ENCODE measurements at places on chromosomes 7 and 10.

GRCh38 chr10:75740541-75740940 is 309.1 kb downstream of the LRMDA start:
- no peak for DNase-seq

- DNase-seq = no peak
Measured at GRCh38 chr7:134827889-134828288, 48.5 kb downstream of the CALD1 start.

GRCh38 chr10:11515596-11516430 is 95.6 kb downstream of the USP6NL start:
- no peak for DNase-seq

- no peak for DNase-seq
Measured at GRCh38 chr10:75062506-75063299, 48.8 kb upstream of the SAMD8 start.

DNA sequence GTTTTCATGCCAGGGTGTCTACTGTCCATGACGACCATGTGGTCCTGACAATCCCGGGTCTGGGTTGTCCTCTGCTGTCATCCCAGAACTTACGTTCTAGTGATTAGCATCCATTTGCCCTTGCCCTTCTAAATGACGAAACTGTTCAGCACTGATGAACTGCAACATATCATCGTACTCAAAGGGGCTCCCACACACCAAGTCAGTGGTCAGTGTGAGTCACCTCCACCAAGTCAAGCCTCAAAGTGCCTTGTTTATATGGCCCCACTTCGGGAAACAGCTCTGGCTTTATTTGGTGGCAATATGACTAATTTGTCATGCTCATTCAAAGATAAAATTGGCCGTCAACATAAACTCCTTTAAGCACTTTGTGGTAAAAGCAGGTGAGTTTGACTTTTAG is 110.7 kb downstream of the FRMD4A start:
- no peak for DNase-seq

DNA sequence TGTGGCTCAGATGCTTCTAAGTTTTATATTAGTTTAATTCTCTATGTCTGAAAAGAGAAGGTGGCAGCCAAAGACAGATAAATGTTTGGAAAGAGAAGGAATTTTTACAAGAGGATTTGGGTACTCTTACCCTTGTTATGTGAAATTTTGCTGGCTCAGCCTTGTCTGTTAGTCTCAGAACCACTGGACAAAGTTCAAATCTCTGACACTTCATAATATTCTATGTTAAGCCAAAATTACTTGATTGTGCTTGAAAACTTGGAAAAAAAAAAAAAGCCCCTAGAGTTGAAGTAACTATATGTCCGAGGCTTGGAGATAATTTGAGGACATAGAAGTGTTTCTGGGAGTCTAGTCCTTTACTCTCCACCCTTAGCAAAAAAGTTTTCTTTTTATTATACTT is 1079.3 kb upstream of the LRRTM3 start:
- no peak for DNase-seq

- peak; percentile 79 for DNase-seq
Measured at GRCh38 chr10:17228091-17229015, at the start of gene VIM. Gene VIM (plus strand): TSS chr10:17228241. CDS start chr10:17229423, 1,182 bp downstream.

- DNase-seq = no peak
Measured at GRCh38 chr10:4024516-4025245, 239.7 kb upstream of the KLF6 start.

DNA sequence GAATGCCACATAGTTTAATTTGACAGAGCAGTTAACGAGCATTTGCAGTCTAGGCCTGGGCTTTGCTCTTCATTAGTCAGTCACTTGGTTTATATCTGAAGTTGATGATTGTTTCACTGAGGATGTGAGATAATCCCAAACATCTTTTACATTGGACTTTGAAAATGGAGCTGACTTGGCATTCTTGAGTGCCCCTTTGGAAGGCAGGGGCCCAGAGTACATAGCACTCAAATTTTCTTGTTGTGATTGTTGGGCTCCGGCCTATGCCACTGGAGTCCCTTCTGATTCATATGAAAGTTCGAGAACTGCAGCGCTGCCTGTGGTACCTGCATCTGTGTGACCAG is 21.9 kb downstream of the DNAJB6 start:
- no peak for DNase-seq

DNA sequence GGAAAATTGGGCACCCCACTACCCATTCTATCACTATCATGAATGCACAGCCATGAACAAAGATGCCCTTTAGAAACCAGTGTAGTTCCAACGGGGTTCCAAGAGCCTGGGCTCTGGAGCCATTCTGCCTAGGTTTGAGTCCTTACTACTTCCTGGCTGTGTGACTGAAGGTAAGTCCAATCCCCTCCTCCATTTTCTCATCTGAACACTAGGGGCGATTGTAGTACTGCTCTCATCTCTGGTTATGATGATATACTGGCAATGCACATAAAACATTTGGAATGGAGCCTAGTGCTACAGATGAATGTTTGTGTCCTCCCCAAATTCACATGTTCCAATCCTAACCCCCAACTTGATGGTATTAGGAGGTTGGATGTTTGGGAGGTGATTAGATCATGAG is 28.1 kb upstream of the CDH23 start:
- DNase-seq = no peak

- DNase-seq = peak; percentile 44
Measured at GRCh38 chr7:52085610-52086009, 769.0 kb upstream of the COBL start.

DNA sequence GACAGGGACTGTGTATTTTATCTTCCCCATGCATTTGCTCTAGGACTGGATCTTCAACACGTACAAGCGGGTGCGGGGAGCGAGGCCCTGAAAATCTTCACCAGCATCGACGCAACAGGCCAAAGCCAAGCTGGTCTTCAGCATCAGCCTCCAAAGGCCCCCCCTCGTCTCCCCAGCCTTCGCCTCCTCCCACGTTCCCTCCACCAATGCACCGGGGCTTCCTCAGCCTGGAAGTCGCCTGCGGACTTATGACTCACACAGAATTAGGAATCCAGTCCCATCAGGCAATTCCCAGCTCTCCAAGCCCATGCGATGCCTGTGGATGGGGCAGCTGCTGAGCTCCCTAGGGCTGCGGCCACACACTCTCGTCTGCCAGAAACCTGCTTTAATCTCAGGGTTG is 36.3 kb upstream of the RNF32 start:
- DNase-seq = no peak

DNA sequence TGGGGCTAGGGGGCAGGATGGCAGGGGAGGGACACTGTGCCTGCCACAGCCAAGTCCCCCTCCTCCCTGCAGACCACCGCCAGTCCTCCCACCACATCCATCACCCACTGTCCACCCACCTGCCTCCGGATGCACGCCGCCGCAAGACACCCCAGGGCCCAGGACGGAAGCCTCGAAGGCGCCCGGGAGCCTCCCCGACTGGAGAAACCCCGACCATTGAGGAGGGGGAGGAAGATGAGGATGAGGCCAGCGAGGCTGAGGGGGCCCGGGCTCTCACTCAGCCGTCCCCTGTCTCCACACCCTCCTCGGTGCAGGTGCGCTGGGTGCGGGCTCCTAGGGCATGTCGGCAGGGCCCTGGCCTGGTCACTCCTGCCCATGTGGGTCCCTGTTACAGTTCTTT is 5.1 kb downstream of the SLC4A2 start:
- no peak for DNase-seq

DNA sequence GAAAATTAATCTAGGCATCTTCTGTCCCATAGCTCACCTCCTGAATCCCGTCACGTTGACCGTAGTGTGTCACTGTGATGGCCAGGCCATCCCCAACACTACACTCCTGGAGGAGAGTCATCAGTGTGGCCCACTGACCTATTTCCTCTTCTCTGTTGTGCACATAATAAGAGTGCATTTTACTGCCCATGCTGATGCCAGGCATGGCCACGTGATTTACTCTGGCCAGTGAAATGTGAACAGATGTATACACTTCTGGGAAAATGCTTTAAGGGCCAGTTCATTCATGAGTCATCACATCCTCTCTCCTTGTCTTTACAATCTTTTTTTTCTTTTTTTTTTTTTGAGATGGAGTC is 101.9 kb upstream of the PIP4K2A start:
- DNase-seq = no peak

DNA sequence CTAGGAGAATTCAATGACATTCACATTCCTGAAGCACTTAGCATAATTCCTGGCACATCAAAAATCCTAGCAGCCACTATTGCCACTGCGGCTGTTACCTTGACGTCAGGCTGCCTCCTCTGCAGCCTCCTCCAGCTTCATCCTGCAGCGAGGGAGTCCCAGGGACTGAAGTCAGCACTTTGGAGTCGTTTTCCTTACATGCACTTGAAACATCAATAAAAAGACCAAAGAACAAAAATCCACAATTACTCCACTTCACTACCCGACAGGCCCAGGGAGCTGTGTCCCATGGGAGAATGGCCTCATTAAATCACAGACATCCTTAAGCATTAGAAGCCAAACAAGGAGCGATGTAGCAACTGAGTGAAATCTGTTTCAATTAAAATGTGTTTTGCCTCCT is 48.6 kb upstream of the NANOS1 start:
- no peak for DNase-seq

GRCh38 chr7:90401989-90402388 is 1.3 kb upstream of the CLDN12 start:
- no peak for DNase-seq

DNA sequence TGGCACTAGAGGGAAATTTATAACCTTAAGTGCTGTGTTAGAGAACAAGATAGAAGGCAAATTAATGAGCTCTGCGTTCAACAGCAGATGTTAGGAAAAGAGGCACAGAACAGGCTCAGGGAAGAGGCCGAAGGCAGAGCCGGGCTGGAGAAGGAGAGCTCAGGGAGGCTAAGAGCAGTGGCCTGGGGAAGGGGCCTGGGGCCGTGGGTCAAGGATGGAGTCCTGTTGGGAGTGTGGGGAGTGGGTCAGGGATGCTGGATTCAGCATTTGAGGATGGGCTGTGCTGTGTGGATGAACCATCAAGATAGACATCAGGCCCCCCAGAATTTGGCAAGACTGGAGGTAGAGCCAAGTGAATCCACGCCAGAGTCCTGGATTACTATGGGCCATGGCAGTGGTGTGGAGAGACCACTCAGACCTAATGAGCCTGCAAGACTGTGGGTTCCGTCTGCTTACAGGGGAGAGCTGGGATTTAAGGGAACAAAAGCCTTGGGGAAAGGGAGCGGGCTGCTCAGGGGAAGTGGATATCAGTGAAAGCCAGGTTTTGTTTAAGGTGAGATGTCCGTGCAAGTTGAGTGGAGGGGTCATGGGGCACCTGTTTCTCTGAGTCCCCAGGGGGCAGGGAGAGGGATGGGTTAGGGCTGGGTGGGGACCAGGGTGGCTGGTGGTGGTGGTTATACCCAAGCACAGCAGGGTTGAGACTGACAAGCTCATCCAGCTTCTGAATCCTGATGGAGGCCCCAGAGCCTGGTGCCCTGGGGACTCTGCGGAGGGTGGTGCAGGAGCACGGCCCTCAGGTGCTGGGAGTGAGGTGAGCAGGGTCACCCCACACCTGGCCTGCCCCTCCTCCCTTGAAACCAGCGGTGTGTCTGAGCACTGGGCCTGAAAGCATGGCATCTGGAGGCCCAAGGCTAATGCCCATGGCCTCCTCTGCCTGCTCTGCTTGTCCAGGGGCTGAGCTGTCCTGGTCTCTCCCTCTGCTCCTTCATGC is 101.7 kb downstream of the BMS1 start:
- DNase-seq = no peak

Measured in H1 (cell line).